Liver (tissue), 10 donors: ENCODE measurements at places on chromosomes 12 and 14. TPM values are rescaled to one million over a fixed set of nuclear protein-coding genes. Genes with fewer than 3 reads are reported as not detected.

SLC10A1 gene
- total RNA-seq = 1.1 TPM

KERA gene
- total RNA-seq = not detected

GRCh38 chr14:93895023-93895604, 32.0 kb upstream of the FAM181A start:
- H3K27me3 ChIP-seq = no peaks in the 10 kb centered on the region
- no peak for DNase-seq
- H3K36me3 ChIP-seq = no peaks in the 10 kb centered on the region

- H3K4me1 ChIP-seq = no peaks in the 10 kb centered on the region
- no peak overlapping the region for H3K27ac ChIP-seq
- no peaks in the 10 kb centered on the region for H3K36me3 ChIP-seq
- no peak overlapping the region for H3K4me3 ChIP-seq
- H3K27me3 ChIP-seq = no peaks in the 10 kb centered on the region
- DNase-seq = no peak
Measured at GRCh38 chr12:88327276-88327675, 185.2 kb downstream of the TMTC3 start.

KRT72 gene
- total RNA-seq = not detected

GRCh38 chr12:52577316-52577715, 3.7 kb upstream of the KRT74 start:
- H3K4me3 ChIP-seq = no peak overlapping the region
- DNase-seq = no peak
- no peaks in the 10 kb centered on the region for H3K4me1 ChIP-seq
- H3K27me3 ChIP-seq = no peaks in the 10 kb centered on the region
- no peak overlapping the region for H3K27ac ChIP-seq

MIP gene
- total RNA-seq = 0.09 TPM

GRCh38 chr14:52014601-52015267, 25.4 kb downstream of the RTRAF start:
- H3K4me3 ChIP-seq = no peak overlapping the region
- no peaks in the 10 kb centered on the region for H3K27me3 ChIP-seq
- no peaks in the 10 kb centered on the region for H3K4me1 ChIP-seq
- H3K27ac ChIP-seq = no peak overlapping the region
- H3K36me3 ChIP-seq = peaks cover 16% of the 10 kb centered on the region

PPFIA2 gene
- total RNA-seq = 0.05 TPM

DNA sequence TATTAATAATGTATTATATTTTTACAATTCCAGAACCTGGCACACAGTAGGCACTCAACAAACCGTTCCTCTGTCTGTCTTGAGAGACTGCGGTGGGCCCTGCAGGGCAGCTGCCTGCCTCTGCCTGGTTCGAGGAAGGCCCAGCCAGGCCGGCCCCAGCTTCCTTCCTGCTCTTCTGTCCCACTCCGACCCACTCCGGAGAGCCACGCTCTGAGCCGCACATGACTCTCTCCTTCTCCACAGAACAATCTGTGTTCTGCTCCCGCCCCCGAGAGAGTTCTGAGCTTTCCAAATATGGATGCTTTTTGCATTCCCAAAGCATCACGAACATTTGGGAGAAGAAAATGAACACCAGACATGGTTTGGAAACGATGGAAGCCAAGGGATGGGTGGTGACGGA, 57.3 kb downstream of the TTC7B start:
- DNase-seq = peak; percentile 42
- peaks cover 2% of the 10 kb centered on the region for H3K4me1 ChIP-seq
- H3K4me3 ChIP-seq = no peak overlapping the region
- no peaks in the 10 kb centered on the region for H3K36me3 ChIP-seq
- peak overlapping the region; percentile 76 for H3K27ac ChIP-seq
- H3K27me3 ChIP-seq = no peaks in the 10 kb centered on the region

KCNMB4 gene
- 0.84 TPM for total RNA-seq

- H3K4me3 ChIP-seq = no peak overlapping the region
- H3K36me3 ChIP-seq = no peaks in the 10 kb centered on the region
- no peaks in the 10 kb centered on the region for H3K4me1 ChIP-seq
- DNase-seq = no peak
Measured at GRCh38 chr12:24760606-24761378, 188.1 kb downstream of the BCAT1 start.

DNA sequence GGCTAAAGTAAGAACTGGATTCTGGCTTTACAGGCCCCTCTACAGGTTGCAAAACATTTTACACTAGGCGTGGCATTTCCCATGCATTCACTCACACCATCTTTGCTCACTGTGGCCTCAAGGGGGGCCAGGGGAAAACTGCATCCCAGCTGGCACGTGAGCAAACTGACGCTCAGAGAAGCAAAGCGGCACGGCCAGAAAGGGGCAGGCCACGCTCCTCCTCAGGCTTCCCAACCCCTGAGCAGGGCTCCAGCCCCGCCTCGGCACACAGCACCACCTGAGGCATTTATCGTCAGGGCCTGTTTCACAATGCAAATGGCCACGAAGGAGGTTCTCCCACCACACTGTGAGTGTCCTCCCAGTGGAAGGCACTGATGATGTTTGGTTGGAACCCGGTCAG, 90.8 kb downstream of the BCL11B start:
- no peak overlapping the region for H3K4me3 ChIP-seq
- H3K27ac ChIP-seq = no peak overlapping the region
- no peaks in the 10 kb centered on the region for H3K27me3 ChIP-seq
- H3K36me3 ChIP-seq = no peaks in the 10 kb centered on the region
- no peaks in the 10 kb centered on the region for H3K4me1 ChIP-seq

GRCh38 chr12:51951843-51952722, 584 bp downstream of the ACVR1B start:
- peak overlapping the region; percentile 93 for H3K27ac ChIP-seq
- H3K4me3 ChIP-seq = peak overlapping the region; percentile 89
- DNase-seq = no peak
- H3K27me3 ChIP-seq = no peaks in the 10 kb centered on the region

PTCSC3 gene
- total RNA-seq = not detected

GRCh38 chr14:68062651-68063050, 243.1 kb downstream of the RAD51B start:
- no peaks in the 10 kb centered on the region for H3K36me3 ChIP-seq
- no peaks in the 10 kb centered on the region for H3K4me1 ChIP-seq
- H3K27ac ChIP-seq = no peak overlapping the region
- H3K27me3 ChIP-seq = no peaks in the 10 kb centered on the region

GNB3 gene
- under 0.01 TPM for total RNA-seq

GRCh38 chr14:106564058-106564643, 1037.8 kb downstream of the TMEM121 start:
- H3K27ac ChIP-seq = no peak overlapping the region
- peaks cover 5% of the 10 kb centered on the region for H3K4me1 ChIP-seq
- no peak for DNase-seq
- no peaks in the 10 kb centered on the region for H3K27me3 ChIP-seq
- no peak overlapping the region for H3K4me3 ChIP-seq

- H3K4me3 ChIP-seq = peak overlapping the region; percentile 72
- peak; percentile 51 for DNase-seq
- H3K27ac ChIP-seq = peak overlapping the region; percentile 85
- no peaks in the 10 kb centered on the region for H3K36me3 ChIP-seq
- peaks cover 5% of the 10 kb centered on the region for H3K4me1 ChIP-seq
- H3K27me3 ChIP-seq = no peaks in the 10 kb centered on the region
Measured at GRCh38 chr14:93114713-93115068, 1.0 kb downstream of the ITPK1 start.

DNA sequence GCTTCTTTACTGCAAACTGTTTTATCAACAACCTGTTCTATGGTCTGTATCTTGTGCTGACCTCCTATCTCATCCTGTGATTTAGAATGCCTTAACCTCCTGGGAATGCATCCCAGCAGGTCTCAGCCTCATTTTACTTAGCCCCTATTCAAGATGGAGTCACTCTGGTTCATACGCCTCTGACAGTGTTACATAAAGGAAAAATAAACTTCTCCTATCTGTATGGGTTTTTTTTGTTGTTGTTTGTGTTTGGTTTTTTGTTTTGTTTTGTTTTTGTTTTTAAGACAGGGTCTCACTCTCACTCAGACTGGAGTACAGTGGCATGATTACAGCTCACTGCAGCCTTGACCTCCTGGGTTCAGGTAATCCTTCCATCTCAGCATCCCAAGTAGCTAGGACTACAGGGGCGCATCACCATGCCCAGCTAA, 62.1 kb downstream of the RESF1 start:
- DNase-seq = no peak
- H3K36me3 ChIP-seq = no peaks in the 10 kb centered on the region
- H3K27me3 ChIP-seq = no peaks in the 10 kb centered on the region
- no peak overlapping the region for H3K4me3 ChIP-seq
- no peak overlapping the region for H3K27ac ChIP-seq
- H3K4me1 ChIP-seq = no peaks in the 10 kb centered on the region

GRCh38 chr14:65703996-65704395, 291.5 kb downstream of the FUT8 start:
- H3K4me3 ChIP-seq = no peak overlapping the region
- H3K27me3 ChIP-seq = no peaks in the 10 kb centered on the region
- H3K27ac ChIP-seq = no peak overlapping the region
- no peaks in the 10 kb centered on the region for H3K36me3 ChIP-seq
- H3K4me1 ChIP-seq = no peaks in the 10 kb centered on the region
- DNase-seq = no peak

GRCh38 chr12:88035907-88036289, 6.7 kb upstream of the C12orf50 start:
- peak overlapping the region; percentile 71 for H3K27ac ChIP-seq
- H3K4me3 ChIP-seq = peak overlapping the region; percentile 81
- H3K4me1 ChIP-seq = peaks cover 19% of the 10 kb centered on the region
- DNase-seq = no peak
- no peaks in the 10 kb centered on the region for H3K36me3 ChIP-seq

KRT85 gene
- not detected for total RNA-seq

DNA sequence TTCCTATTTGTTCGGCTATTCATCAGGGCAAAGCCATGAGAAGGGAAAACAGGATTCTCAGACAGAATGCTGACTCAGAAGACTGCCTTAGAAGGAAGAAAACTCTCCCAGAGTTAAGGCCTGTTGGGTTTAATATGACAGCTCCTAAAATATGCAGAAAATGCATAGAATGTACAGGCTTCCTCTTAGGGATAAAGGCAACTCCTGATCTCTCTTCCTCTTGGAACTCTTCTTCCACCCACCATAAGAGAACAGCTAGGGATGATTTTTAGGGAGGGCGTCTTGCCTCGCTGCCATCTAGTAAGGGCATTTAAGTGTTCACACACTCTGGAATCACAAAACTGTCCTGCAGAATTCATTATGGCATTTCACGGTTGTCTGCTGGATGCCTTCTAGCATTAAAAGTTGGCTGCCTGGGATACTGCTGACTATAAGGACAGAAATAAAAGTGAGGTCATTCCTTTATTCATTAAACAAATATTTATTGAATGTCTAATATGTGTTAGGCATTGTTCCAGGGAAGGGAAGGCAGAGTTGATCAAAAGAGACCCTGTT, 73.7 kb downstream of the DCAF5 start:
- H3K4me1 ChIP-seq = peaks cover 3% of the 10 kb centered on the region
- H3K27me3 ChIP-seq = no peaks in the 10 kb centered on the region
- peak overlapping the region; percentile 51 for H3K27ac ChIP-seq
- H3K36me3 ChIP-seq = peaks cover 4% of the 10 kb centered on the region

- H3K36me3 ChIP-seq = peaks cover 10% of the 10 kb centered on the region
- no peak overlapping the region for H3K27ac ChIP-seq
- H3K4me3 ChIP-seq = no peak overlapping the region
- H3K27me3 ChIP-seq = no peaks in the 10 kb centered on the region
Measured at GRCh38 chr14:52015411-52016030, 26.2 kb downstream of the RTRAF start.

GRCh38 chr12:10331642-10332239, 24.1 kb downstream of the KLRD1 start:
- no peaks in the 10 kb centered on the region for H3K4me1 ChIP-seq
- no peak overlapping the region for H3K27ac ChIP-seq
- no peak for DNase-seq

CLMN gene
- total RNA-seq = 40.1 TPM

- H3K27me3 ChIP-seq = no peaks in the 10 kb centered on the region
- H3K36me3 ChIP-seq = no peaks in the 10 kb centered on the region
- no peak overlapping the region for H3K4me3 ChIP-seq
- no peak for DNase-seq
- no peaks in the 10 kb centered on the region for H3K4me1 ChIP-seq
Measured at GRCh38 chr12:34109390-34109789, 87.1 kb downstream of the ALG10 start.

GRCh38 chr14:52906141-52906601, 44.7 kb downstream of the FERMT2 start:
- H3K27ac ChIP-seq = peak overlapping the region; percentile 38
- H3K4me1 ChIP-seq = peaks cover 3% of the 10 kb centered on the region
- peaks cover 12% of the 10 kb centered on the region for H3K36me3 ChIP-seq
- DNase-seq = no peak

RHEBL1 gene
- total RNA-seq = not detected

DNA sequence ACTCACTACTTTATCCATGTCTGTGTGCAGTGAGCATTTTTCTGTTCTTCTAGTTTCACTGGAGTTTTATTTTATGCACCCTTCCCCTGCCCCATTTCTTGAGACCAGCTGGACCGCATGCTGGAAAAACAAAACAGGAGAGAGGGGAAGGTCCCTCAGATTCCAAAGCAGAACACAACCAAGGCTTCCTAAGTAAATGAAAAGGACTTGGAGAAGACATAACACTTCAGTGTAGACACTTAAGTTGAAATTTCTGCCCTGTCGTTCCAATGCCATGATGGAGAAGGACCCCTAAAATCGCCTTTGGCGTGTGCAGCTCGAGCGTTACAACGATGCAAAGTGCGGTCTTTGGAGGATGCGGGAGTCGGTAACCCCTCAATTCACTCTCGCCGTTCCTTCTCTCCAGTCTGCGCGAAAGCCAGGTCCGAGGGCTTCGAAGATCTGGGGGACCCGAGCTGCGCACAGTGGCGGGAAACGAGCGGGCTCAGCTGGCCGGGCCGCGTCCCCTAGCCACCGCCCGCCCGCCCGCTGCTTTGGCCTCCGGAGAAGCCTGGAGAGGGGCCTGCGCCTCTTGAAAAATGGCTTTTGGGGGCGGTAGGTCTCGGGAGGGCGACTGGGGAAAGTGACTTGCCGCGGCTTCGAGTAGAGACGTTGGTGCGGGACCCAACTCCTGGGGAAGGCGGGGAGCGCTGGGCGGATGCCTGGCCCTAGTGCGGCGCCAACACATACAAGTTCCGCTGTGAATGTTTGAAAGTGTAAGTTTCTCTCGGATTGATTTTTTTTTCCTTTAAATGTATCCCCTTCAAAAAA, 11.2 kb upstream of the HOXC13 start:
- peaks cover 36% of the 10 kb centered on the region for H3K27me3 ChIP-seq
- H3K36me3 ChIP-seq = no peaks in the 10 kb centered on the region
- H3K27ac ChIP-seq = no peak overlapping the region
- DNase-seq = no peak
- no peaks in the 10 kb centered on the region for H3K4me1 ChIP-seq
- no peak overlapping the region for H3K4me3 ChIP-seq

CTSG gene
- not detected for total RNA-seq

DNA sequence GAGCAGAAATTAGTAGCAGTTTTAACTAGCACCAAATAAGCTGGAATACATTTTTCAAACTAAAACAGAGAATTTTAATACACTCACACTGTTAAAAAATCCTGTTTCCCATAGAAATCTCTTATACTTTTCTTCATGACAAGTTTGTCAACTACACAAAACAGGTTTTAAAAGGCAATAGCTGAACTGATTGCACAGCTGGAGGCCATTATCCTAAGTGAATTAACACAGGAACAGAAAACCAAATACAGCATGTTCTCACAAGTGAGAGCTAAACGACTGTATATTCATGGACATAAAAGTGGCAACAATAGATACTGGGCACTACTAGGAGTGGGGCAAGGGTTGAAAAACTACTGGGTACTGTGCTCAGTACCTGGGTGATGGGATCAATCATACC, 11.6 kb upstream of the HAL start:
- no peak for DNase-seq
- H3K36me3 ChIP-seq = peaks cover 5% of the 10 kb centered on the region
- no peaks in the 10 kb centered on the region for H3K27me3 ChIP-seq
